Activated CD4-positive, CD25-positive, alpha-beta regulatory T cell (primary cell): ENCODE measurements at places on chromosomes 4 and X.

DNA sequence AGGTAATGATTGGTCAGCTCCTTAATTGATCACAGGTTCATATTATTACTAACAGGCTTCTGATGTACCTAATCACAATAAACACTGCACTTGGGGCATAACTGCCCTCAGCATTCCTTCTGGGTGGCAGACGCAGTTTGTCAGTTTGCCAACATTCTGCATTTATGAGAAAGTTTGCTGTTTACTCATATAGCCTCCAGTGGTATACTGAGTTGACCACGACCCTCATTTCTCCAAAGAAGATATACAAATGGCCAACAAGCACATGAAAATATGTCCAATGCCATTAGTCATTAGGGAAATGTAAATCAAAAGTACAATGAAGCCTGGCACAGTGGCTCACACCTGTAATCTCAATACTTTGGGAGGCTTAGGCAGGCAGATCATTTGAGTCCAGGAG lies 26.3 kb downstream of the EFHC2 start:
- DNase-seq = no peak

- DNase-seq = no peak
Measured at GRCh38 chrX:78979789-78980464, 34.7 kb downstream of the P2RY10 start.

- no peak for DNase-seq
Measured at GRCh38 chr4:53676402-53676871, 85.2 kb upstream of the LNX1 start.

- peak; percentile 2 for DNase-seq
Measured at GRCh38 chrX:70755850-70756249, 152.7 kb downstream of the TEX11 start.

DNA sequence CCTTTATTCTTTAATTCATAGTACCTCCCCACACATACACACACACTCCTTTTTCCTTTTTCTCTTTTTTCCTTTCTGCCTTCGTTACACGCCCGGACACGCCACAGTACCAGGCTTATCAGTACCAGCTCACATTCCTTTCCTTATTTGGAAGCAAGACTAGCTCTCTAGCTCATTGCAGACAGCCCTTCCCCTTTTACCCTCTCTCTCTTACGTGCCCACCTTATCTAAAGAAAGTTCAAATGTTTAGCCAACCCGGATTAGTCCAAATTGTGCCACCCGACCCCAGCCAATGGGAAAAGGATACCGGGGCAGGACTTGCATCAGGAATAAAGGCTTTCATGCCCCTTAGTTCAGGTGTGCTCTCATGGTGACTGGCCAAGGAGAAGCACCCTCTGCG lies 194.7 kb upstream of the VCX3A start:
- no peak for DNase-seq

GRCh38 chr4:15040916-15041463 lies 38.7 kb downstream of the CPEB2 start:
- no peak for DNase-seq

- no peak for DNase-seq
Measured at GRCh38 chr4:183905081-183905592, at the start of gene STOX2. Gene STOX2 (plus strand): TSS chr4:183905307. CDS start chr4:183906791, 1,484 bp downstream.

DNA sequence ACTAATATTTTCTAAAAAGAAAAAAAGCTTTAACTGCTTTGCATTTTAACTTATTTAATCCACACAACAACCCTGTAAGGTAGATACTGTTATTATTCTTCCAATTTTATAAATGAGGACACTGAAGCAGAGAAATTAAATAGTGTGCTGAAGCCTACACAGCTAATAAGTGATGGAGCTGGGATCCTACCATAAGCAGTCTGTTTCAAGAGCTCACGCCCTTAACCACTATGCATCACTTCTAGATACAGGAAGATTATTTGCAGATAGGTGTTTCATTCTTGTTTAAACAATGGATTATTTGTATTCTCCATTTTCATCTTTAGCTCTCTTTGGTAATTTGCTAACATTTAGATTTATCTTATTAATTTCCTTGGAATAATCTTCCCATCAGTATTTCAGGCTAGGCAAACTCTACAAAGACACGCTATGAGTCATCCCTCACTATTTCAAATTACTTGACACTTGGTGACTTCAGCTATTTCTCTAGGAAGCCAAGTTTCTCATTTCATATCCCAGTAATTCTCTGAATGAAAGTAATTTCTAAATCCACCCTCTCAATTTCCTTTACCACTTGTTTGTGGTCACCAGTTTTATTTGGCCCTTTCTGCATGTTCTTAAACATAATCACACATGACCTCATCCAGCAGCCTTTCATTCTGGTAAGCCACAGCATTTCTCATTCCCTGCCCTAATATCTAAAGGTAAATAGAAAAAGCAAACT lies 67.3 kb downstream of the ASB9 start:
- DNase-seq = no peak

DNA sequence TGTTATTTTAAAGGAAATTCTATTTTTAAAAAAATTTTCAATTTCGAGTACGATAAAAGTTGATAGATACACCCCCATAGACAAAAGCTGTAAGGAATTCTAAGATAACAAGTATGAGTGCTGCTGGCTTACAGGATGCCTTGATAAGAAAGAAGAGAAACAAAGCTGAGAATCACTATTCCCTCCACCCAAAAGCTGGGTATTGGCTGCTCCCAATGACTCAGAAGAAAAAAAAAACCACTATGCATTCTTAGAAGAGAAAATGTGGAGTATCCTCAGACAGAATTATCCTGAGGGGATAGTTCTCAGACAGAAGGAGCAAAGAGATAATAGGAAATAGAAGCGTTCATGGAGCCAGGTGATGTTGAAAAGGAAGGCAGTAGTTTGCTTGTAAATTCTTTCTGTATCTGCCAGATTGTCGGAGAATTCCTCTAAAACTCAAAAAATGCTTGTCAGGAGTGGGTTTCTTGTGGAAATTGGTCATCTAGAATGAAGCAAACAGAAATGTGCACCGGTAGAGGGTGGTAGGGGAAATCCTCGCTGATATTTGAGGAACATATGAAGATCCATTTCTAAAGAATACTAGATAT lies 217.5 kb upstream of the ADAMTS3 start:
- DNase-seq = no peak

DNA sequence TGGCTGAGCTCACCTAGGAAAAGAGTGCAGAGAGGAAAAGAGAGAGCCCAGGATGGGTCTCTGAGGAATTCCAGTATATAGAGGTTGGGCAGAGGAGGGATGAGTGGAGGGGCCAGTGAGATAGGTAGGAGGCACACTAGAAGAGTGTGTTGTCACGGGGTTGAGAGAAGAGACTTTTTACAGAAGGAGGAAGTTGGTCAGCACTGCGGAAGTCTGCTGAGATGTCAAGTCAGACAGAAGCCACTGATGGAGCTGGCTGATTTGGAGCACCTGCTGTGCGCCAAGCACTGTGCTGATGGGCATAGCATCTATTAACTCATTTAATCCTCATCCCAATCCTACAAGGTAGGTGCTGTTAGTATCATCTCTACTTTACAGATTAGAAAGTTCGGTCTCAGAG lies 60.4 kb downstream of the EFNB1 start:
- DNase-seq = no peak

DNA sequence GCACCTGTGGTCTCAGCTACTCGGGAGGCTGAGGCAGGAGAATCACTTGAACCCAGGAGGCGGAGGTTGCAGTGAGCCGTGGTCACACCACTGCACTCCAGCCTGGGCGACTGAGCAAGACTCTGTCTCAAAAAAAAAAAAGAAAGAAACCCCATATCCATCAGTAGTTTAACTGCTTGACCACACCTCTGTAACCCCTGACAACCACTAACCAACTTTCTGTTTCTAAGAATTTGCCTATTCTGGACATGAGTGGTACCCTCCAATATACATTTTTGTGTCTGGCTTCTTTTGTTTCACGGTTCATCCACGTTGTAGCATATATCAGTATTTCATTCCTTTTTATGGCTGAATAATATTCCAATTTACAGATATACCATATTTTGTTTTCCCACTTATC lies 9.1 kb downstream of the PPAT start:
- no peak for DNase-seq

DNA sequence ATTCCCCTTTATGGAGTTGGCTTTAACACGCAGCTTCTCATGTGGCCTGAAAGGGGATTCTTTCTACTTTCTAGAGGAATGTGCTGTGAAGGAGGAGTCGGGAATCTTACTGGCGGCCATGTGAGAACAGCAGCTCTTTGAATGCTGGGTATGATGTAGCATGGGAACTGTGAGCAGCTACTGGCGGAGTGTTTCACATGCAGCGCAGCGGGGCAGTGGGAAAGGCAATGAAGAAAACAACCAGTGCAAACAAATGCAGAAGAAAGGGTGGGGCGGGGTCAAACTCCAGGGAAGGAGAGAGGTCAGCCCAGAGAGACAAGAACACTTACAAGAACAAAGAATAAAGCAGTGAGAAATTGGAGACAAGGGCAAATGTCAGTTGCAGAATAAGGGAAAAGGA lies 363.8 kb upstream of the FTHL17 start:
- no peak for DNase-seq

- no peak for DNase-seq
Measured at GRCh38 chr4:49063670-49064069, 77.6 kb downstream of the CWH43 start.

- DNase-seq = no peak
Measured at GRCh38 chrX:12887767-12888166, 18.7 kb upstream of the TLR8 start.

- no peak for DNase-seq
Measured at GRCh38 chr4:6221851-6222760, 21.8 kb upstream of the JAKMIP1 start.

DNA sequence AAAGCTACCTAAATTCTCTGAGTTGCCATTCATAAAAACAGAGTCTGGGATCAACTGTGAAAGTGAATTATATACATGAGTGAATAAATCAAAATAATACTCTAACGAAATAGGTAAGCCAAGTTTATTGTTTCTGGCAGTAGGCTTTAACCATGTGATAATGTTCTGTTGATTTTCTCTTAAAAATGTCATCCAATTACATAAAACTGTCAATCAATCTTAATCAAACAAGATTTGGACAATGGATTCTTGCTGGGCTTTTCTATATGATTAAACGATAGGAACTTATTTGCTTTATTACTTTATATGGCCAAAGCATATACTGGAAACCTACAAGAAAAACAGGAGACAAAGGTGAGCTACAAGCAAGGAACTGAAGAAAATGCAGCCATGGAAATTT lies 148.8 kb downstream of the INPP4B start:
- no peak for DNase-seq

DNA sequence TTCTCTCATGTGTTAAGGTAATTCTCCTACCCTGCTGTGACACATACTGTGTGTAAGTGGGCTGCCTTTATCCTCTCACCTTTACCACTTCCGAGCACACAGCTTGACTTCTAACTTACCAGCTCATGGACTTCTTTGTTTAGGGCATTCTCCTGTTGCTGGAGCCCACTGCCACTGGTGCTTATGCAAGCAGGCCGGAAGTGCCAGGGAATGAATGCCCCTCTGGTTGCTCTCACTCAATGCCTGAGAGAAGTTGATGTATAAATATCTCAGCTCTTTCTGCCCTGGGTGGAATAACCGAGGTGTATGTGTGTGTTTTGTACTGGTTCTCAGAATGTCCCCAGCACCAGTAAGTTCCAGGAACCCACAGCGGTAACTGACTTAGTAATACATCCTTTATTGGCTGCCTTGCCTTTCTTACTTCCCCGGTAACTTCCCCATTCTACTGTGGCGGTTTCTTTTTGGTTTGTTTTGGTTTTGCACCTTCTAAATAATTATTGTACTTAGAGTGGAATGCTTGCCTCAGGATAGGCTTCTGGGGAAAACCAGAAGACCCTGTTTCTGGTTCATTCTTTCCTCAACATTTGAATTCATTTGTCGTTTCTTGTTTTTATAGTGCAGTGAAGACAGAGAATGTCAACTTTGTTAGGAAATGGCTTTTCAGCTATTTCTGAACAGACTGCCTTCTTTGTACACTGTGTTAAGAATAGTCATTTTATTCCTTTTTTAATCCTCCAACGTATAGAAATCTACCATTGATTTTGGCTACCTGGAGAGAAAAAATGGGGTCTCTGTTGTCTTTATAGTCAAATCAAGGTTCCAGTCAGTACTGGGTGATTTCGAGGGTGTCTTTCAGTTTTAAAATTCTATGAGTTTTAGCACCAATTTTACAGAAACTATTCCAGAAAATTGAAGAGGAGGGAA lies 45.4 kb downstream of the CXorf58 start:
- DNase-seq = peak; percentile 1

GRCh38 chrX:7261672-7262332 lies 113.8 kb upstream of the PUDP start:
- DNase-seq = no peak

DNA sequence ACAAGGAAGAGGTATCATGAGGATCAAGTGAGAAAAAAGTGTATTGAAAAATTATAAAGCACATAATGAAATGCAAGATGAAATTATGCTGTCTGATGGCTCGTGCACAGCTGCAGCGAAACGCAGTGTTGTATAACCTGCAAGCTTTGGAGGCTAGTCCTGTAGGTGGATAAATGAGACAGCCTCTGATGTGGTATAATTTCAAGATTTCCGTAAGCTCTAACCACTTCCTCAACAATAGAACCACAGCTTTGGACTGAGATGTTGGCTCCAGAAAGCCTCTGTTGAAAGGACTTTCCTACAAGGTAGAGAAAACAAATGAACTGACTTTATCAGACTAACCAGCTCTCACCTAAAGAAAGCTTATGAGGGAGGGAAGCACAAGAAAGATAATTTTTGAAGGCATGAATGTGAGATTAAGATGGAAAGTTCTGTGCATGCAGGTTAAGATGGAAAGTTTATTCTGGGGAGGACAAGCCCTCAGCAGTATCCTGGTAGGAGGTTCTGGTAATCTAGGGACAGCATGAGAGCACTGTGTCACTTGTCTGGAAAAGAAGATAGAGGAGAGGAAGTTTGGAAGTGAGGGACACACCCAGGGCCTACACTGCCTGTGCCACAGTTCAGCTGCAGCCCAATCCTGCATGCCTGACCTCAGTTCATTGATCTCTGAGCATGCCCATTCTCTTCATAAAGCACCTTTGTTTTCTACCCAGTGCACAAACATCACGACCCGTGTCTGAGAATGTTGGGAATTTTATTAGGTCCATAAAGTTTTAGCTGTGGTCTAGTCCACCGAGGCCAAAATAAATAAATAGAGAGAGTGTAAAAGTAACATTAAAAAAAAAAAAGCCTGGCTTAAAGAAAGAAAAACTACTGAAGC lies 161.5 kb upstream of the SFRP2 start:
- no peak for DNase-seq

DNA sequence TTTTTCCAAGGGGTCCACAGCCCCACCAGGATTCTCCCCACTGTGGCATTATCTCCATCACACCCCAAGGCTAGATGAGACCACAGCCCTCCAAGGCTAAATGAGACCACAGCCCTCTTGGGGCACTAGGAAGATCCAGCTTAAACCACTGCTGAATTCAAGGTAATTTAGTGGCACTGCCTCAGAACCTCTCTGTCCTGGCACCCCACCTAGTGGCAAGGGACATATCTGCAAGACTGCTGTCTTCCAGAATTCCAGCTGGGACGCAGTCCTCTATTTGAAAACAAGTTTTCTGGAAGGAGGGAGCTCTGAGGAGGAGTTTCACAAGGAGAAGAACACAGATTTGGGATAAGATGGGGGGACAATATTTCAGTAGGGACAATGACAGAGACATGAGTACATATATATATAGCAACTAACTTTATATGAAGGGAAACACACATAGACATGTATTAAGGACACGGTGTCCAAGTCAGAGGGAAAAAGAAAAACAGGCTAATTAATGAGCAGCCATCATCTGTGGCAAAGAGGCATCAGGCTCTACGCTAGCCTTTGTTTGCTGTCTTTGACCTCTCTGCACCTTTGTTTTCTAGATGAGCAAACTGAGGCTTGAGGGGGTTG lies 9.3 kb downstream of the CETN2 start:
- no peak for DNase-seq
